ENCODE measurements at places on chromosomes 2 and 18.

DNA sequence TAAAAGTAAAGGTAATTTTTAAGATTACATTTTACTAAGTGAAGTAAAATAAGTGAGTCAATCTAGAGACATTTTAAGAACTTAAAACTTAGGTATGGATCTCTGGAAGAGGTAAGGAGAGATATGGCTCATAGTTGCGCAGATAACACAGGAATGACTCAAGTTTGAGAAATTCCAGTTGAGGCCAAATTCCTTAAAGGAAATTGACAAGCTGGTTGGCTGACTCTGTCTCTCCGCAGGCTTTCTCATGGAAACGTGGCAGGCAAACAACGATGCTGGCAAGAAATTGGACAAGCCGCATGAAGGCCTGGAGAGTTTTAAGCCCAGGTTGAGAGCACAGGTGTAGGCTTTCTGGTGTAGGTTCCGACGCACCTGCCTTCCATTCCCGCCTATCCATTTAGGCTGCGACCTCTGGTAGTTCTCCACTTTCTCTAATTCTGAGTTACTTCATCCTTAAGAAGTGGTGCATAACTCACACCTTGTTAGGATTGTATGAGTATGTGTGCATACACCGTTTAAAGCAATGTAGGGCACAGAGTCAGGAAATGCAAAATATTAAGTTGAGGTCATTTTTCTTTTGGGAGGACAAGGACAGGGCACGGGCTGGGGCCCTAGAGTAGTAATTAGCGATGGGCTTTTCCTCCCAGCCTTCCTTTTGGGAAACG is 589 bp upstream of the DAW1 start:
- no peak for DNase-seq

DNA sequence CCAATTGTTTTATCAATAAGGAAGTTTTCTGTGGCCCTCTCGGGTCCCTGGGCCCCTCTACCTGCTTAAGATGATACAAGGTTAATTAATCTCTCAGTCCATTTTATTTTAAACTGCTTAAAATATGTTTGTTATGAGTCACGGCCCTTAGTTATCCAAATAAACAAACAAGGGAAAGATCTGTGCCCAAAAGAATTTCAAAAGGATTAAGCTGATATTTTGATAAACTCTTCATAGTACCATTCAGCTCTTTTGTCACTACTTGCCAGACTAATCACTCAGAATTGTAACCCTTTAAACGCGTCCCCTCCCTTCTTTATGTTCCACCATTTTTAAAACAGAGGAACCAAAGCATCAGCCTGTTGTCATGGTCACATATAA is 144.7 kb upstream of the STK17B start:
- DNase-seq: no peak

- no peak for DNase-seq
Measured at GRCh38 chr2:19667536-19667949, 234.2 kb downstream of the TTC32 start.

DNA sequence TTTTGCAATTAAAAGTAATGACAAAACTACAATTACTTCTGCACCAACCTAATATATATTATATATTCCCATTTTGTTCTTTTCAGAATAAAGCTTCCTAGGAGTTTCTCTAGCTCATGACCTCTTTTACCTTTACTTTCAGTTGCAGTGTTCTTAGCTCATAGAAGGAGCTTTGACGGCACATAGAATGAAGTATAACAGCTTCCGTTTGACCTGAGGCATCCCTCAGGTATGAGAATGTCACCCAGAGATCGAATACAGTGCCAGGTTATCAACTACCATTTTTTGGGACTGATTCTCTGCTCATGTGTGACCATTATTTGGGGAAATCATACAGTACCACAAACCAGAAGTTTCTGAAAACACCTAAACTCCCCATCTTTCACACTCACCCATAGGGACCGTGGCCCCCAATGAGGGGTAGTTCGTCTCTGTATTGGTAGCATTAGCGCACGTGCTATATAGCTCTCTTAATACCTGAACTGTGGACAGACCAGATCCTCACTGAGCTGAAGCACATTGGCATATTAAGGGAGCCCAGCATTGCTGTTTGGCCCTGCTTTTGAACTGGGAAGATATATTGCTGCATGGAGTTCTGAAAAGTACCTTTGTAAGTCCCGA is 123.0 kb downstream of the SPTBN1 start:
- no peak for DNase-seq

GRCh38 chr2:26607698-26608097 is 33.5 kb downstream of the CIB4 start:
- DNase-seq: no peak

DNA sequence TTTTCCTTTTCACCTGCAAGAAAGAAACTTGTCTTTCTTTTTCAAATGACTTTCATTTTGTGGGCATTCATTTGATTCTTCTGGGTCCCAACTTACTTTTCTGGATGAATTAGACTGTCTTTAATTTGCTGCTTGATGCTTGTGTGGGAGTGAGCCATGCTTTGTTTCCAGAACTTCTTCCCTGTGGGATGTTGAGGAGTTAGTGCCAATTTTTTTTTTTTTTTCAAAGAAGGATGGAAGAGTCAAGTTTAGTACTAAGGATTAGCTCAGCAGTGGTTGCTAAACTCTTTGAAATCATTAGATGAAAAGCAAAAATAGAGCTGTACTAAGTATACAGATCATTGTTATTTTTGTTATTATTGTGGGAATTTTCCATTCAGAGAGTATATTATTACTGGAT is 17.2 kb upstream of the KCTD1 start:
- DNase-seq: no peak

DNA sequence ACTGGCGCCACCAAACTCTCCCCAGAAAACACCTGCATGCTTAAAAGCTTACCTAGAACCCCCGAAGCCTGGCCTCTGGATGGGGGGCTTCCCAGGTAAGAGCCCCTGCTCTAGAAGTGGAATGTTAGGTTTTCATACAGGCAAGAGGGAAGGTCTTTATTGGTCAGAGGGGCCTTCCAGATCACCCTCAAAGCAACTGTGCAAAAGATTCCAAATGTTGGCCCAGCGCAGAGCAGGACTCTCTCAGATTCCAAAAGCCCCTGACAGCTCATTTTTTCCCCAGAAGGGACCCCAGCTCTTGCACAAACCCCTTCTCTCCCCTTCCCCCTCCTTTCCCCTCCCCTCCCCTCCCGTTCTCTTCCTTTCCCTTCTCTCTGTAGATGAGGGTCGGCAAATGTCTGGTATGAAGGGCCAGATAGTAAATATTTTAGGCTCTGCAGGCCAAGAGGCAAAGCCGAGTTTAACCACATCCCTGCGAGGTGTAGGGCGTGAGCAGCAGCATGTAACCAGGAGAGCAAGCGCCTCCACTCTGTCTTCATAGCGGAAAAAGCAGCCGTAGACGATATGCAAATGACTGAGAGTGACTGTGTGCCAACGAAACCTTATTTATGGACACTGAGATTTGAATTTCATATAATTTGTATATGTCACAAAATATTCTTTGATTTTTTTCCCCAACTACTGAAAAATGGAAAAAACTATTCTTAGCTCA is 116.9 kb downstream of the SMAD7 start:
- no peak for DNase-seq

GRCh38 chr2:239021651-239022436 is 174.0 kb downstream of the TWIST2 start:
- DNase-seq: no peak

GRCh38 chr2:196992466-196992865 is 66.0 kb upstream of the PGAP1 start:
- DNase-seq: no peak

- no peak for DNase-seq
Measured at GRCh38 chr2:97761192-97761591, 47.8 kb downstream of the ZAP70 start.

DNA sequence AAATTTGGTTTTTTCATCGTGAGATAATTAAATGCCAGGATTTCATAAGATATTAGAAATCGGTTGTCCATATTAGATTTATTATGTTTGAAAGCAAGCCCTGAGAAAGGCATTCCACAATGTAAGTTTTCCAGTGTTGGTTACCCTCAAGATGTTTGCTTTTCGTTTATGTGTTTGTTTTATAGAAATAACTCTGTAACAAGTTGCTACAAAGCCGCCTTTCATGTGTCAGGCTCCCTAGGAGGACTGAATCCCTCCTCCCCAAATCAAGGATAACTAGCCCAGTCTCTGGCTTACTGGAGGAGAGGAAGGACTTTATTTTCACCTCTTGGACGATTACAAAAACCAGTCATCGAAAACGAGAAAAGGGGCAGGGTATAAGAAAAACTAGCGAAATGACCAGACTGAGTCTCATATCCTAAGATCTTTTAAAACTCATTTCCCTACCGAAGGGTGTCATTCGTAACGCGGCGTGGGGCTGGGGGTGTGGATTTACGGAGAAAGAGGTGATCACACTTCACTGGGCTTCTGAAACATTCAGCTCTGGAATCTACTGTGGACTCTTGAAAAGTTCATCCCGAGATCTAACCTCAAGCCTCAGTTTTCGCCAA is 1.0 kb upstream of the PEX13 start:
- DNase-seq: no peak

GRCh38 chr2:12761104-12761503 is 44.4 kb downstream of the TRIB2 start:
- DNase-seq: no peak

- DNase-seq: peak; percentile 16
Measured at GRCh38 chr18:53946594-53946993, 277.9 kb downstream of the MBD2 start.

DNA sequence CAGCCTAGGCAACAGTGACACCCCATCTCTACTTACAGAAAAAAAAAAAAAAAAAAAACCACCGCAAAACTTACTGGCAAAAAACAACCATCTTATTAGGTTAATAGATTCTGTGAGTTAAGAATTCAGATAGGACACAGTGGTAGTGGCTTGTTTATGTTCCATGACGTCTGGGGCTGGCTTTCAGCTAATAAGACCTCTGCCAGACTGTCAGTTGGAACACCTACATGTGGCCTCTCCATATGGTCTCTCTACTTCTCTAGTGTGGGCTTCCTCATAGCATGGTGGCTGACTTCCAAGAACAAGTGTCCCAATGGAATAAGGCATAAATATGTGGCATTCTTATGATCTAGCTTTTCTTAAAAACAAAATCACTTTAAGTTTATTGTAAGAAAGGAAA is 94.0 kb upstream of the OTX1 start:
- DNase-seq: no peak

DNA sequence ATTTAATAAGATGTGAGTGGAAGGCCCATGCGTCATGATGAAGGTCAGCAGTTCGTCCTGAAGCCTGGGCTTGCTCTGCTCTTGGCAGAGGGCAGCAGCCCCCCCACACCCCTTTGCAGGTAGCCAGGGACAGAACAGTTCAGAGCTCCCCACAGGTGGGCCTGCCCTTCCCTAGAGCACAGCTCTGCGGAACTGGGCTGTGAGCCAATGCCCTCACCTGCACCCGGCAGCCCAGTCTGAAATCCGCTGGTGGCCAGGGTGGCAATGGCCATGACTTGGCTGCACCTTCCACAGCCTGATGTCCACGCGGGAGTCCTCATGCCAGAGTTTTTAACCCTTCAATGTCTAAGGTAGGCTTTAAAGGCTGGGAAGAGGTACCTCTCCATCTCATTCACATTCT is 136.7 kb downstream of the ACKR3 start:
- DNase-seq: no peak

GRCh38 chr2:17728210-17728609 is 25.4 kb downstream of the SMC6 start:
- no peak for DNase-seq

- DNase-seq: no peak
Measured at GRCh38 chr2:118084491-118085089, 3.7 kb upstream of the INSIG2 start.

DNA sequence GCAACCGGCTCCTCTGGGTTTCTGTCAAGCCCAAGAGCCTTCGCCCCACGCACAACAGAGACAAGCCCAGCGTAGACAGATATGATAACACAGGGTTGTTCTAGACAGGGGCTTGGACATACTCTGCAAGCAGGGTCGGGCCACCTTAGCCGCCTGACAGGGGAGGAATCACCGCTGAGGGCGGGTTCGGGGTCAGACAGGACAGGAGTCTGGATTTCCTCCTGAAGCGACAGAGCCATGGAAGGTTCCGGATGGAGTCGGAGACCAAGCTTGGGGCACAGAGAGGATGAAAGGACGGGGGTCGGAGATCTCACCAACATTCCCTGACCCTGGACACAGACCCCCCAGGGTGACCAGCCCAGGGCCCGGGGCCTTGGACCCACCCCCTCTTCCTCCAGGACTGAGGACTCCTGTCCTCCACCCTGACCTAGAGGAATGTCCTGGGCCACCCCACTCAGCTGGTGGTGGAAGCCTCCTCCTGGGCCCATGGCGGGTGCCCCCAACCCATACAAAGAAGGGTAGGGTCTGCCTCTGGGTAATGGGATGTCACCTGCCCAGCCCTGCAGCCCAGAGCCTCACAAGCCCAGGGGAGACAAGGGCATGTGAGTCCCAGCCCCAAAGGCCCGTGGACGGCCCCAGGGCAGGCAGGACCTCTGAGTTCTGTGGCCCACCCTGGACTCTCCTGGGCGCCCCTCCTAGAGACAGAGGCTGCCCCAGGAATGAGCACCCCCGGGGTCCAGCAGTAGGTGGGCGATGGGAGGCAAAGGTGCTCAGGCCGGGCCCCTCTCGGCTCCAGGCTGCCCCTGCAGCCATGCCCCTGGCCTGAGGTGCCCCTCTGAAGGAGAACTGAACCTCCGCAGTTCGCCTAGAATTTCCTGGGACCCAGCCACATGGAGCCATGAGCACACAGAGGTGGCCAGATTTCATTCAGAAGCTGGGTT is 44.1 kb upstream of the GPC1 start:
- no peak for DNase-seq

DNA sequence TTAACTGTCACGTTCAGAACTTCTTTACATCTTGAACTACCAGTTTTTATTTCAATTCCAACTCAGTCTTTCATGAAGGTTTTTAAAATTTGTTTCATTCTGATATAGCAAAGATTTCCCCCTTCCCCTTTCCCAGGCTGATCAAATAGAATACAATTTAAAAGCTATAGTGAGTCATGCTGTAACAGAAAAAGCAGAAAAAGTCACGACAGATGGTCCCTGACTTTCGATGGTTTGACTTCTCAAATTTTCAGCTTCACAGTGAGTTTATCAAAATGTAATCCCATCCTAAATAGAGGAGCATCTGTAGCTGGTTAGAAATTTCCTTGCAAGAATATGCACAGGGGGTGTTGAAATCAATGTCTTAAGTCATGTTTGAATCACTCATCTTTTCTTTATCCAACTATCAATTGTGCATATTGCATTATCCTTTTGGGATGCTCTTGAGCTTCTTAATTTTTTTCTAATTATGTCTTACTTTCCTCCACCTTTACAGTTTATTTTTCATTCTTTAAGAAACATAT is 500.3 kb downstream of the LRP1B start:
- no peak for DNase-seq

- DNase-seq: no peak
Measured at GRCh38 chr2:148303161-148303560, 282.3 kb downstream of the MBD5 start.

GRCh38 chr2:226118471-226119429 is 680.9 kb downstream of the IRS1 start:
- peak; percentile 90 for DNase-seq

DNA sequence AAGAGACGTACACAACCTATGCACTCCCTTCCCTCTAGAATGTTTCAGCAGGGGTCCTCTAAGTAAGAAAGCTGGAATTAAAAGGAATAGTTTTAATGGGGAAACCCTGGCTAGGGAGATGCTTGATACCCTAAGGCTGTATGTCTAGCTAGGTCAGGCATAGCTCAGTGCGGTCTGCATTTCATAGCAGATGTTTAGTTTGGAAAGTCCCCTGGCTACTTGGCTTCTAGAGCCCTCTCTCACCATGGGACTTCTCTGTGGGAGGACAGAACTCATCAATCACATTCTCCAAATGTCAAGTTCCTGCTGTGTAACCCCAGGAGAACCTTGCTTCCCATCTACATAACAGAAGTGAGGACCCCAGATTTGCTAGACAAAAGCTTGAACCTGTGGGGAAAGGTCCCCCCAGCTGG is 24.1 kb upstream of the ANXA4 start:
- no peak for DNase-seq

- DNase-seq: no peak
Measured at GRCh38 chr2:137302957-137303356, 537.6 kb downstream of the THSD7B start.

Data from GM04503 (cell line).